ENCODE measurements at places on chromosomes 13 and 19.
A peak's percentile ranks its signal among the peaks of the same experiment; 100 is the strongest.

DNA sequence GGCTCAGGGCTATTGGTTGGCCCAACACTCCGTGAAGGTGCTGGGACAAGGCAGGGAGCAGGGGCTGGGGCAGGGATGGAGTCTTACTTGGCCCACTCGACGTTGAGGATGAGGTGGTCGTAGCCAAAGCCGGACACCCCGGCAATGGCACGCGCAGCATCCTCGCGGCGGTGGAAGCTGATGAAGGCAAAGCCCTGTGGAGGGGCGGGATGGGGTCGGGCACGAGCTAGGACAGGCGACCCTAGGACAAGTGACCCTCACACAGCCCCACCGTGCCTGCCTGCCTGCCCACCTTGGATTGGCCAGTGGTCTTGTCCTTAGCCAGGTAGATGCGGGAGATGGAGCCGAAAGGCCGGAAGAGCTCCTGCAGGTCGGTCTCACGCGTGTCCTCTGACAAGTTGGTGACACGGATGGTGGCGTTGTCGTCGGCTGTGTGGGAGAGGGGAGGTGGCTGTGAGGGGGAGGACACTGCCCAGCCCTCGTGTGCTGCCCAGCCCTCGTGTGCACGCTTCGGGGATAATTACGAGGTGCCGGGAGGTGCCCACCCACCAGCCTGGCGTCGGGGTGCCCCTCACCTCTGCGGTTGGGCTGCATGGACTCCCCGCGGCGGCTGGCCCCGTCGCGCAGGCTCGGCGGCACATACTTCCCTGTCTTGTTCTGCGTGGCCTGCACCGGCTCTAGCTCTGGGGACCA is 4.0 kb downstream of the P2RY11 start:
- DNase-seq, result no peak

- no peak for DNase-seq
Measured at GRCh38 chr13:73082895-73083294, 24.1 kb downstream of the KLF5 start.

DNA sequence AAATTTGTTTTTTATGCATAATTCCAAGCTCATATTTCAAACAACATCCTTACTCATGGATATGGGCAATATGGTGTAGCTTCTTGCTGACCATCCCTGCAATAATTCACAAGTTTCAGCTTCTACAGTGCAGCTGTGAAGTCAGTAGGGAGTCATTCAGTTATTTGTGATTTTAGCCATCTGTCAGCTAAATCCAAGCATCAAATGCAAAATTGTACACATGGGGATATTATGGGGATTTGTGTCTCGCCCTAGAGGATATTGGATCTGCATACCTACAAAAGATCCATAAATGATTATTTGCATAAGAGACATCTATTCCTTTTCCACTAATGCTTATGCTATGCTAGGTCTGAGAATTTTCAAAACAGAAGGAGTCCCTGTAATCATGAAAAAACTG is 217.9 kb upstream of the SLITRK5 start:
- DNase-seq, result no peak

GRCh38 chr19:19335408-19336158 is 15.0 kb downstream of the MAU2 start:
- no peak for DNase-seq

GRCh38 chr13:113741191-113741668 is 17.8 kb upstream of the TMEM255B start:
- no peak for DNase-seq

- no peak for DNase-seq
Measured at GRCh38 chr13:40770609-40770933, 419 bp downstream of the MRPS31 start.

DNA sequence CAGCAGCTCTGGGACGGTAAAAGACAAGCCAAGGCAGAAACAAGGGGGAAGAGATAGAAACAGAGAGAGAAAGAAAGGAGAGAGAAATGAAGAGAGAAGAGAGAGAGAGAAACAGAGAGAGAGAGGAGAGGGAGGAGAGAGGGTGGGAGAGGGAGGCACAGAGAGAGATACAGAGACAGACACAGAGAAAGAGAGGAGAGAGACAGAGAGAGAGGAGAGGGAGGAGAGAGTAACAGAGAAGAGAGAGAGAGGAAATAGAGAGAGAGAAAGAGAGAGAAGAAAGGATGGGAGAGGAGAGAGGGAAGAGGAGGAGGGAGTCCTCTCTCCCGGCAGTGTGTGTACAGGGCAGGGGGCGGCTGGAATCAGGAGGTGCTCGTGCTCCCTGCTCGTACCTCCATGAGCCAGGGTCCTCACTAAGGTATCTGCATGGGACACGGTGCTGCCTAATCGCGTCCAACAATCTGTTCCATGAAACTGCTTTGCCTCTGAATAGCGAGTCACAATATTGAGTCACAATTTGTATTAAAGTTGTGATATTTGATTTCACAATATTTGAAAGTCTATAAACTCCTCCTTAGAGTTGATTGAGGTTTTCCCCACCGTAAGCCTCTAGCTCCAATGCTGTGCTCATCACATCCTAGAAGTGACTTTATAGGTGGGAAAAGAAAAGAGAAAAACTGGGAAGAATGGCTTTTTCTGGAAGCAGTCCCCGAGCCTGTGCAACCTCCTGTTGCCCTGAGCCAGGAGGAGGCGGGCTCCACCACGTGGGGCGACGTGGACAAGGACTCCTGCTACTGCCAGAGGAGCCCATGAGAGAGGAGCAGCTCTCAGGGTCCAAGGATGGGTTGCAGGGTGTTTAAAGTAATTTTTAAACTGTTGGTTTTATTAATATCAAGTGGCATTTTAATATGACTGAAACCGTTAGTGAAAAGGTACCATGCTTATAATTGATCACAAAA is 81.7 kb upstream of the ARHGEF7 start:
- no peak for DNase-seq

DNA sequence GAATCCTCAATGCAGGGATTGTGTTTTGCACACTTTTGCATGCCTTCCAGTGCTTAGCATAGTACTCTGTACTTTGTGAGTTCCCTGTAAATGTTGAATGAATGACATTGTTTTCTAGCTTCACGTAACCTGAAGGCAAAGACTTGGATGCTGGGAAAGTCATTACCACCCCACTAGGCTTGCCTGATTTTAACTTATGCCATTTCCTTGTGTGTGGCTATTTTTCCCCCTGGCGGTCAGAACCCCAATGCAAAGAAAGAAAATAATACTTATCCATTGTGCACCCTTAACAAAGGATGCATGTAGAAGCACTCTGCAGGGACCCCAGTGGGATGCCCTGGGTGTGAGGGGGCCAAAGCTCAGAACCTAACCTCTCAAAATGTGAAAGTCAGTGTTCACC is 1.2 kb upstream of the ENOX1 start:
- DNase-seq, result peak; percentile 12

DNA sequence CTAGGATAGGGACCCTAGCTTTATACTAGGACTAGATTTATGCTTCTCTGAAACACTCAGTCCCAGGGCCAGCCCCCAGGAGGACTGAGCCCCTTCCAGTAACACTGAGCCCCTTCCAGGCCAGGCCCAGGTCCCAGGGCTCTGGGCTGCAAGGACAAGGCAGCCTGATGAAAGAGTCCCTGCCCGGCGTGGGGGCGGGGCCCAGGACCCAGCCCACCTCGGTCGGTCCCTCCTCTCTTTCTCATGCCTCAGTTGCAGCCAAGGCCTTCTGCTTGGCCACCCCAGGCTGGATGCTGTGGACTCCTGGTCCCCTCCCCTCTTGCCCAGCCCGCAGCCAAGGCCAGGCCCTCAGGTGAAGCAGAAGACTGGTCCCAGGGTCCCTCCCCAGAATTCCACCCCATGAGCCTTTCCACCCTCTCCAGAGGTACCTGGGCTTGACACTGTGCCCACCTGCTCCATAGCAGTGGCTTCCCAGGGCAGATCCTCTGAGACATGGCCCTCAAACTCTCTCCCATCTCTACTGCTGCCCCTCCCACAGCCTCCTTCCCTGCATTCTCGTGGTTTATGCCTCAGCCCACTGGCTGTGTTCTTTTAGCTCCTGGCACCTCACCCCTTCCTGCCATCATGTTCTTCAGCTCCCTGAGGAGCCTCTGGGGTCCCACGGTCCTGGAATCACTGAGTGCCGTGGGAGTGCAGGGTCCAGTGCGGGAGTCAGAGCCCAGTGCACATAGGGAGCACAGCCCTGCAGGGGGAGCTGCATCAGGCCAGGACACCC is 53.6 kb upstream of the C1QTNF9B start:
- DNase-seq, result no peak

DNA sequence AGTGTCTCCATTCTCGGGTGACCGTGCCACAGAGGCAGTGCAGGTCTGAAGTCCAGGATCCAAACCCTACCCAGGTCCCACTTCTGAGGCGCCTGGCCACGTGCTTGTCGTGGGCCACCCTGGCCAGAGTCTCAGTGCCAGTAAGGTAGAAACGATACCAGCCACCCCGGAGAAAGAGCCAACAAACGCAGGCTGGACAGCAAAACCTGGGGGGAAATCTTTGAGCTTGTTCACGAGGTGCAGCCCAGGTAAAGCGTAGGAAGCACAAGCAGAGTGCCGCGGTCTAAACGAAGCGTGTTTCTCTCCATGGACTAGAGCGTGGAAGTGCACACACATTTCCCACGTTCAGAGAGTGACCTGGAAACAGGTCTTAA is 95.6 kb downstream of the ATP11A start:
- DNase-seq, result no peak

DNA sequence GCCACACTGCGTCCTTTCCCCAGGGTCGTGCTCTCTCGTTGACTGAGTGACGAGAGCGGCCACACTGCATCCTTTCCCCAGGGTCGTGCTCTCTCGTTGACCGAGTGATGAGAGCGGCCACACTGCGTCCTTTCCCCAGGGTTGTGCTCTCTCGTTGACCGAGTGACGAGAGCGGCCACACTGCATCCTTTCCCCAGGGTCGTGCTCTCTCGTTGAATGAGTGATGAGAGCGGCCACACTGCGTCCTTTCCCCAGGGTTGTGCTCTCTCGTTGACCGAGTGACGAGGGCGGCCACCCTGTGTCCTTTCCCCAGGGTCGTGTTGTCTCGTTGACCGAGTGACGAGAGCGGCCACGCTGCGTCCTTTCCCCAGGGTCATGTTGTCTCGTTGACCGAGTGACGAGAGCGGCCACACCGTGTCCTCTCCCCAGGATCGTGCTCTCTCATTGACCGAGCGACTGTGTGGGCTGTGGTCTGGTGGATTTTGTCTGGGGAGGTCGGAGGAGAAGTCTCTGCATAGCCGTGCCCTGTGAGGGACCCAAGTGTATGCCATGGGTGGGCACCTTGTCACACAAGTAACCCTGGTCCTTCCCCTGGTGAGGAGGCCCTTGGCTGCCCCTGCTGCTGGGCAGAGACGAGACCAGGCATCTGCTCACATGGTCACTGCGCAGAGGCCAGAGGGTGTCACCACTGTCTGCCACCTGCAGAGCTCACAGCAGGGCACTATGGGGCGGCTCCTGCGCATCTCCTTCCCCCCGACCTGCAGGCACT is 107.7 kb downstream of the KDM4B start:
- no peak for DNase-seq

- DNase-seq, result no peak
Measured at GRCh38 chr19:9075064-9075949, 11.6 kb upstream of the OR1M1 start.

GRCh38 chr13:40319699-40320579 is 346.5 kb downstream of the FOXO1 start:
- no peak for DNase-seq

GRCh38 chr13:99746637-99747402 is 224.7 kb downstream of the ZIC5 start:
- DNase-seq, result no peak

- no peak for DNase-seq
Measured at GRCh38 chr13:100269837-100270236, 180.9 kb downstream of the PCCA start.

DNA sequence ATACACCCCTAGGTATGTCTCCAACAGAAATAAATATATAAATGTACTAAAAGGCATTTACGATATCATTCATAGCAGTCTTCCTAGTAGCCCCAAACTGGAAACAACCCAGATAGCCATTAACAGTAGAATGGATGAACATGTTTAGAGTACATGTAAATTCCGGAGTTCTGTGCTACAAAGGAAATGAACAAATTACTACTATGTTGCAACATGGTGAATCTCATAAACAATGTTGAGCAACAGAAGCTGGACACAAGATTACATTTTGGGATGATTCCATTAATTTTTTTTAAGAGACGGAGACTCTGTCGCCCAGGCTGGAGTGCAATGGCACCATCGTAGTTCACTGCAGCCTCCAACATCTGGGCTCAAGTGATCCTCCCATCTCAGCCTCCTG is 5.9 kb upstream of the SLC7A10 start:
- no peak for DNase-seq

DNA sequence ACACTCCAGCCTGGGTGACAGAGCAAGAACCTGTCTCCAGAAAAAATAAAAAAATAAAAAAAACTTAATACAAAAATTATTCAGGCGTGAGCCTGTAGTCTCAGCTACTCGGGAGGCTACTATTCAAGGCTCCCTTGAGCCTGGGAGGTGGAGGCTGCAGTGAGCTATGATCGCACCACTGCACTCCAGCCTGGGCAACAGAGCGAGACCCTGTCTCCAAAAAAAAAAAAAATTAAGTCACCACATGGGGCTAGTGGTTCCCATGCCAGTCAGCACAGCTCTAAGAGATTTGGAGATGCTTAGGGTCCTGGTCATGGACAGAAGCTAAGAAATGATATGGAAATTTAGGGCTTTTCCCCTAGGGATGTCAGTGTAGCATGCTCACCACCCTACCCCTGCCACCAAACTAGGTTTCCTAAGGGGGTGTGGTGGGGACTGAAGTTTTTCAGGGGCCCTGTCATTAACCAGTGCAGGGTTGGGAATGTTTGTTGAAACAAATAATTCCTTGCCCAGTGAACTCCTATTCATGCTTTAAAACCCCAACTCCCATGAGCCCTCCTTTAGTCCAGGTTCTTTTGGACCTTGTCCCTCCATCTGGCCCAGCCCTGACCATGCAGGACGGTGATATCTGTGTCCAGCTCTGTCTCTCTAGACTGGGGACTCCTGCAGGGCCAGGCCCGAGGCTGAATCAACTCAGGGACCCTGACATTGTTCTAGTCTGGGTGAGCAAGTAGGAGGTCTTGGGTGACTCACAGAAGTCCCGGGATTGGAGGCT is 1.8 kb downstream of the FCHO1 start:
- DNase-seq, result no peak

GRCh38 chr13:110268061-110268460 is 38.9 kb downstream of the COL4A1 start:
- DNase-seq, result no peak

DNA sequence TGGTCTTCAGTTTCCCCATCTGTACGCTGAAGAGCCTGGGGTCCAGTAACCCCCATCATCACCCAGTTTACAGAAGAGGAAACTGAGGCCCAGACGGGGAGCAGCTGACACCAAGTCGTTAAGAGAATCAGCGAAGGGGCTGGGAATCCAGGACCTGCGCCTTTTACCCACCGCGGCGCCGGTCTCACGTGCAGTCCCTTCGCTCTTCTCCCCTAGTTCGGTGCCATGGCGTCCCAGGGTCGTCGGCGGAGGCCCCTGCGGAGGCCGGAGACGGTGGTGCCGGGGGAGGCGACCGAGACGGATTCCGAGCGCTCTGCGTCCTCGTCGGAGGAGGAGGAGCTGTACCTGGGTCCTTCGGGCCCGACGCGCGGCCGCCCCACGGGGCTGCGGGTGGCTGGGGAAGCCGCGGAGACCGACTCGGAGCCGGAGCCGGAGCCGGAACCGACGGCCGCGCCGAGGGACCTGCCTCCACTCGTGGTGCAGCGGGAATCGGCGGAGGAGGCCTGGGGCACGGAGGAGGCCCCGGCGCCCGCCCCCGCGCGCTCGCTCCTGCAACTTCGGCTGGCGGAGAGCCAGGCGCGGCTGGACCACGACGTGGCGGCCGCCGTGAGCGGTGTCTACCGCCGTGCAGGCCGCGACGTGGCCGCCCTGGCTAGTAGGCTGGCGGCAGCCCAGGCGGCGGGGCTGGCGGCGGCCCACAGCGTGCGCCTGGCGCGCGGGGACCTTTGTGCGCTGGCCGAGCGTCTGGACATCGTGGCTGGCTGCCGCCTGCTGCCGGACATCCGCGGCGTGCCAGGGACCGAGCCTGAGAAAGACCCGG is 698 bp downstream of the BLOC1S3 start:
- DNase-seq, result peak; percentile 45
